ENCODE measurements at places on chromosomes 4 and X. TPM values are rescaled to one million over a fixed set of nuclear protein-coding genes. Genes with fewer than 3 reads are reported as not detected.

DNA sequence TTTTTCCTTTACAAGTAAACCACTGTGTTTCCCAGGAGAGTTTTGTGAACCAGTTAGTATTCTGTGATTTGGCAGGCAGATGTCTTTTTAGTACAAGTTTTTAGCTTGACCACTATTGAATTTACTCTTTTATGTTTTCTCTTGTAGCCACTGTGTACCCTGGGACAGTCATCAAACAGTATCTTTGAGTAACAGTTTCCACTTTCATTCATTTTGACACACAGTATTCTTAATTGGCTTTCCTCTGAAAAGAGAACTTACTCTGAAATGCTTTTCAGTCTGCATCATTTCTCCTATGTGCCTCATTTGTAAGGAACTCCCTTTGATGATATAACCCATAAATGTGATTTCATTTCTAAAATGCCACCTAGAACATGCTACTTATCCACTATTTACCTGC, 476.5 kb downstream of the PDGFC start:
- DNase-seq: no peak

DNA sequence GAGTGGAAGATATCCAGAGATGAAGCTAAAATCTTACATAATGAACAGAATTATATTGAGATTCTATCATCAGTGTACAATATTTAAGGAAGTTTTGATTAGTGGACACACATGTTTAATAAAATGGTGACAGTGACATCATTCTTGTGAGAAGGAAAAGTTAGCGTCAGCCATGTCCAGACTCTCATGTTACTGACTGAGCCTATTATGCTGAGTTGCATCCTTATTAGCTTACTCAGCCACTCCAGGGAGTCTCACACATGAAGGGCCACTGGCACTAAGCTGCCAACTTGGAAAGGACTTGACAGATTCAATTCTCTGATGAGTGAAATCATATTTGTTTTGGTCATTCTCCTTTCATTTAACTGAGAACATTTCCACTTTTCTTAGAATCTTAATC, 170.6 kb downstream of the BANK1 start:
- DNase-seq: no peak

DNA sequence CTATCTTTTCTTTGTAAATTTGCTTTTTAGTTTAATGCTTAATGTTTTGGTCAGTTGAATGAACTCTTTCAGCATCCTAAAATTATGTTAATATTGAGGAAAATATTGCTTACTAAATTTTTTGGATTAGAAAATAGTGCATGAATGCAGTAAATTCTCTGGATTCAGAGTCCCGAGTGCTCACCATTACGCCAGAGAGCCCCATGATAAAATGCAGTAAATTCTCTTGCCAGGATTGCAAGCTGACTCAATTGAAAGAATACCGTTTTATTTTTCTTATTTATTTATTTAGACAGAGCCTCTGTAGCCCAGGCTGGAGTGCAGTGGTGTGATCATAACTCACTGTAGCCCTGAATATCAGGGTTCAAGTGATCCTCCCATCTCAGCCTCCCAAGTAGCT, 60.9 kb upstream of the ENPEP start:
- DNase-seq: no peak

DNA sequence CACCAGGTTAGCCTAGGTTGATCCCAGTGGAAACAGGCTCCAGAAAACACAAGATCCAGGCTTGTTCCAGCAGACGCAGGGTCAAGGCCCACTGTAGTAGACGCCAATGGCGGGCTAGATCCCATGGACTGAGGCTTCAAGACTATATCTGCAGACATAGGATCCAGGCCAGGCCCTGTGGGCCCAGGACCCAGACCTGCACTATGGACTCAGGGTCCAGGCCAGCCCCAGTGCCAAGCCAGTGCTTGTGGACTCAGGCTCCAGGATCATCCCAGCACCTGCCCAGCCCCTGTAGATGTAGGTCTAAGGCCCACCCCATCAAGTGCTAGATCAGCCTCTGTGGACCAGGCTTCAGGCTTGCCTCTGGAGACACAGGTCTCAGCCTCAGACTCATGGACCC, 300.9 kb downstream of the CHIC1 start:
- DNase-seq: no peak

- DNase-seq: no peak
These were observed 105.0 kb downstream of the AREG start for GRCh38 chr4:74549936-74550335.

GRCh38 chrX:68723491-68724155, 76.2 kb downstream of the STARD8 start:
- DNase-seq: no peak

DNA sequence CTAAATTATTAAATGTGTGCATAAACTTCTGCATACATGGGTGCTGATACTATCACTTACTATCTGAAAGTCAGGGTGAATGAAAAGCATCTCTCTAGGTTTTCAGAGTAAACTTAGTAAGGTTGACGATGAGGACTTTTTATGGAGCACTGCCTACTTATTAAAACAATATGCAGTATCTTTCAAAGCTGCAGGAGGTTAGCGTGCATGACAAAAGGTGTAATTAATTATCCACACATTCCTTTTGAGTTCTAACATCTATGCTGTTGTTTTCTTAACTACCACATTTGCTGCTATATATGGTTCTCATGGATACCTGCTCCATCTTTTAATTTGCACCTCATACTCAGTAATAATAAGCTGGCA, 256.2 kb downstream of the FSTL5 start:
- DNase-seq: no peak

DNA sequence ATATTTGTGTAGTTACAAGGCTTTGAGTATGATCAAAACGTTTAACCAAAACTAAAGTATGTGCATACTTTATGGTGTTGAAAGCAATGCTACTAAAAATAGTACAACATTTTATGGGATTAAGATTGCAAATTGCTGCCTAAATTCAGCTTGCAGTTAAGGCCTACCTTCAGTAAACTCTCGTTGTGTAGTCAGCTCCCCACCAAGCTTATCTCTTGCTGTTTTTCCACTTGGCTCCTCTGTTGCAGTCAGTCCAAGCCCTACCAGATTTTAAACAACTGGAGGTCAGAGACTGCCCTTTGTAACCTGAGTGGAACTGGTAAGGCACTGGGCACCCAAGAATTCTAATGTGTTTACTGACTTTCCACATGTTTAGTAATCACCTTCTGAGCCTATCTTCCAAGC, 25.7 kb downstream of the AFF1 start:
- no peak for DNase-seq

The MND1 gene
- total RNA-seq: 0.70 TPM

DNA sequence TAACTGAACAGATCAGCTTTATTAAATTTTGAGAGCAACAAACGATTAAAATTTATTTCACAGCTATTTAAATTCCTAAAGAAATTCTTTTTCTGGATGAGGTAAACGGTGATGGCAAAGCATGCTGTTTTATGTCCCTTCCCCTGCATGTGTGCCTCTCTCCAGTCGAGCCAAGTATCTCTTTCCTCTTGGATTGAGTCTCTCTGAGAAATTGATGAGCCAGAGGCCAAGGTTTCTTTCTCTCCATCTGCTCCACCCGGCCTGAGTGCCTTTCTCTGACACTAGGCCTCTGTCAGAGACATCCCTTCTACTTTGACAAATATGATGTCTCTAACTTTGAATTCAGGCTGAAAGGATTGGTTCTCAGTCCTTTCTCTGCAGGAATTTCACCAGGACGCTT, 42.6 kb upstream of the PARM1 start:
- no peak for DNase-seq

The NFKB1 gene
- 92.1 TPM for total RNA-seq

GRCh38 chr4:107404591-107405300, 315.3 kb downstream of the PAPSS1 start:
- DNase-seq: no peak

The LDB2 gene
- total RNA-seq: 0.15 TPM

DNA sequence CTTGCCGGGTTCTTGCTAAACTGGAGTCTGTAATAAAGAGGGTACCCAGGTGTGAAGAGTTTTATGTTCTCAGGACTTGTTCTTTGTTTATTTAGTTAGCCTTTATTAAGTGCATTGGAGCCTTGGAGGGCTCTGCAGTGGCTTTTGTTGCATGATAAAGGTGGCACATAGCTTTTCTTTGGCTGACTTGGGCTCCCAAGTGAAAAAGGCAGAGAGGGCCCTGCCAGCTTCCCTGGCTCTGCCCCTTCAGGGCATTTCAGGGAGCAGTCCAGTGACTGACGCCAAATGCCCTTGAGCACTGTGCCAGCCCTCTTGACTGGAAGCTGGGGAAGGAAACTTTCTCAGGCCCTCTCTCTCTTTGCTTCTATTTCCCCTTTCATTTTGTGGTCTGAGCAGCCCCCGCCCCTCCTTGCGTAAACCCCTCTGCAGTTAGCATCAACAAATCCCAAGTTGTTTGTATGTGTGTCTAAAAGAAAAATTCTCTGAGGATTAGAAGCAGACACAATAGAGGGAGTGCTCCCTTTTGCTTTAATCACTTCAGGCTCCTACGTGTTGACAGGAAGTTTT, 152.2 kb downstream of the NHS start:
- no peak for DNase-seq
